ENCODE measurements at places on chromosomes 12 and 14. TPM values are rescaled to one million over a fixed set of nuclear protein-coding genes. Genes with fewer than 3 reads are reported as not detected.

Gene ABCC9
- total RNA-seq, result not detected

Gene SIRT4
- total RNA-seq, result 0.64 TPM

Gene PIWIL1
- not detected for total RNA-seq

Gene TMPRSS12
- not detected for total RNA-seq

Gene GPR162
- total RNA-seq, result 1.1 TPM

Gene TXNDC16
- 0.67 TPM for total RNA-seq
